Activated CD8-positive, alpha-beta memory T cell treated with anti-CD3 and anti-CD28 coated beads, Interleukin-2, amount 10 ng/mL, durations not matched to agents 7 days and 5 days (primary cell): ENCODE measurements at places on chromosomes 1 and 21.

DNA sequence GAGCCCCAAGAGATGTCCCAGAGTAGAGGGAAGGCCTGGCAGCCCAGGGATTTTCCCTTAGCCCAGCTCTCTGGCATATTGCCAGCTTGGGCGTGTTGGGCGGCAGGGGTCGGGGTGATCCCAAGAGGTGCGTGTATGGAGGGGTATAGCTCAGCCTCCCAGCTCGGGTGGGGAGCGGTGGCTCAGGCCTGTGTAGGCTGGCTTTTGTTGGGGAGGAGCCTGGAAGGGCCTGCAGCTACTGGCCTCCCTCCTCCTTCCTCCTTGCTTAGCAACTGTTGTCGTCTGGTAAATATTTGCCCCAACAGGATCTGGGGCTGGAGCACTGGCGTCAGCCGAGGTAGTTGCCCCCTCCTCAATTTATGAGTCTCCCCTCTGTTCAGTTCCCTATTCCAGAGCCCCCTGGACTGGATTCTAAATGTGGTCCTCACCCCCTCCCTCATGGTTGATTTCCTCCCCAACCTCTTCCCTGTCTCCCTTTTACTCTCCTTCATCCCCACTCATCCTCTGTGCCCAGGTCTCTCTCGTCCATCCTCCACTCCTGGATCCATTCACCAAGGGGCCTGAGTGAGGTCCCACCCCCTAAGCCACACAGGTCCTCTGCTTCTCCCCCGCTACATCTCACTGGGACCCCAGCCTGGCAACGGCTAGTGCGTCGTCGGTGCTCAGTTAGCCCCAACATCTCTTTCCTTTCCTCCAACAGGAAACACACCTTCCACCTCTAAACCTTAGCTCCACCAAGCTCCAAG, 10.3 kb upstream of the LMNA start:
- DNase-seq: no peak

DNA sequence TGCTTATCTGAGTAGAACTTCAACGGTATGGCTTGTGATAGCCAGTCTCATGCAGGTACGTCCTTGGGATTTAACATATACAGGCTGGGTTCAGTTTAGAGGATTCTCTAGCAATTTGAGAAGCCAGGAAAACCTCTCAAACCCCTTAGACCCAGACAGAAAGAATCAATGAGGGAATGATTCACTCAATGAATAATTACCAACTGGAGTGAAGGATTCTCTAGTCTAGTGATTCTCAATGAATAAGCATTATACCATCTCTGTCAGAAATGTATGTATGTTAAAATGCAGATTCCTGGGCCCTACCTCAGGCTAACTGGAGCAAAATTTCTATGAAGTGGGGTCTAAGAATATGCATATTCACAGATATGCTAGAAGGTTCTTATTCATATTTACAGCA, 54.5 kb upstream of the APP start:
- no peak for DNase-seq

GRCh38 chr1:12452262-12452661, 165.7 kb downstream of the DHRS3 start:
- DNase-seq: no peak

GRCh38 chr21:43684424-43684823, 25.1 kb downstream of the RRP1B start:
- DNase-seq: no peak

- no peak for DNase-seq
Observed at GRCh38 chr1:165119086-165119485, 237.4 kb downstream of the LMX1A start.

GRCh38 chr1:187894349-187894748, 1065.6 kb downstream of the PLA2G4A start:
- no peak for DNase-seq

DNA sequence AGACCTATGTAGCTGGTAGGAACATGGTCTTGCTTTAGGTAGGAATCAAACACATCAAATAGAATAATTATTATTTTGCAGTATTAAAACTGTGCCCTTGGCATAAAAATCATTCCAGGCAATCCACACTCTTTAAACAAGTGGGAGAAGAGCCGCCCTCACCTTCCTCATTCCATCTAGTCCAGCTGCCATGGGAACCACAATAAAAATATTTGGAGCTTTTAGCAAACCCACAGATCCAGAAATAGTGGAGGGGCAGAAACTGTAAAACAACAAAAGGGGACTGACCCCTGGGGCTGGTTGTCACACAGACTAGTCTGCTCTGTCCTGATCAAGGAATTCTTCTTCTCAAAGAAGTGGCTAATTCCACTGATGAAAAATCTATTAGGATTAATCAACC, 61.6 kb downstream of the PTPRC start:
- DNase-seq: no peak

DNA sequence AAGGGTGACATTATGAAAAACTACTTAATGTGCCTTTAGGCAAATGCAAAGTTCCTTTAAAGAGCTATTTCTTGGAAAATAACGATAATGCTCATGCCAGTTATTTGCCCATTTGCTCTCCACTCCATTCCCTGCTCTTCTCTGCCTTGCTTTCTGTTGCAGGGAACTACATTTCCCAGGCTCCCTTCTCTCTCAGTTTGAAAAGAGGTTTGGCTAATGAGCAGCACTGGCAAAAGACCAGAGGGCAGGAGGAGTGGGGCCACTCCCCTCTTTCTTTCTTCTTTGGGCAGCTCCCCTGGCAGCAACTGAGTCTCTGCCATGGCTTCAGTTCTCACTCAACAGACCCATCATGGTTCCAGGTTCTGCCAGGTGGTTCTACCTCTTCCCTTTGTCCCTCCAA, 130.5 kb downstream of the RWDD3 start:
- no peak for DNase-seq

- no peak for DNase-seq
Observed at GRCh38 chr1:87733386-87733785, 404.7 kb downstream of the LMO4 start.

DNA sequence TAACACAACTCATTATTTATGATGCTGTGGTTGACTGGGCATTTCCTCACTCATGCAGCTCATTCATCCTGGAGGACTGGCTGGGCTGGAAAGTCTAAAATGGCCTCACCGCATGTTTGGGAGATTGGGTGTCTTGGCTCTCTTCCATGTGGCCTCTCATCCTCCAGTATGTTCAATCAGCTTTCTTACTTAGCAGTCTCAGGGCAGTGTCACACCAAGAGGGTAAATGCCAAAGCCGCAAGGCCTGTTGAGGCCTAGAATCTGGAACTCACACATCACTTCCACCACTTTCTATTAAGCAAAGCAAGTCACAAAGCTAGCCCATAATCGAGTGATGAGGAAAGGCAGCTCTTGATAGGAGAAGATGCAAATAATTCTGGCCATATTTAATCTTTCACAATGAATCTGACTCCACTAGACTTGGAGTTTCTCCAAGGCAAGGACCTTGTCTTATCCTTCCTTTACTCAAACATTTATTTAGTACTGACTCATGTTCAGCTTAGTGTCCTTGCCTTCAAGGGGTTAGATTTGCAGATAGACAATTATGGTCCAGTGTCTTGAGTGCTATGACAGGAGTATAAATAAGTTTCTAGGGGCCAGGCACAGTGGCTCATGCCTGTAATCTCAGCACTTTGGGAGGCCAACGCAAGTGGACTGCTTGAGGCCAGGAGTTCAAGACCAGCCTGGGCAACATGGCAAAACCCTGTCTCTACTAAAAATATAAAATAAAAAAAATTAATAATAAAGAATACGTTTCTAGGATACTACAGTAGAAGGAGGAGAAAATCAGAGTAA, 45.1 kb downstream of the TMEM53 start:
- DNase-seq: no peak

- no peak for DNase-seq
Observed at GRCh38 chr1:246784621-246785493, 60.6 kb downstream of the SCCPDH start.

DNA sequence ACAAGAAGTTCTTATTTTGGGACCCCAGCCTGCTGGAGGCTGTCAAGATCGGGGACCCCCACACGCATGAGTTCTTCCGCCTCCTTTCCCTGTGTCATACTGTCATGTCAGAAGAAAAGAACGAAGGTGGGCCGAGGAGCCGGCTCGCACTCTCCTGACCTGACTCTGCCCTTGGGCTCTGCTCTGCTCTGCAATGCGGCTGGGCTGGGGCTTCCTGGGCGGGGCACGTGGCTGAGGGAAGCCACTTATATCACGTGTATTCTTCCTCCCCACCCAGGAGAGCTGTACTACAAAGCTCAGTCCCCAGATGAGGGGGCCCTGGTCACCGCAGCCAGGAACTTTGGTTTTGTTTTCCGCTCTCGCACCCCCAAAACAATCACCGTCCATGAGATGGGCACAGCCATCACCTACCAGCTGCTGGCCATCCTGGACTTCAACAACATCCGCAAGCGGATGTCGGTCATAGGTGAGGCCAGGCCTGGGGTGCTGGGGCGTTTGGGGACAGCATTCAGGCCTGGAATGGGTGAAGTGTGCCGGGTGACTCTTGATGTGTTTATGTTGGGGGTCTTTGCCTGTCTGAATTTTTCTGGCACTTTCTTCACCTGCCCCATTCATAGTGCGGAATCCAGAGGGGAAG, 17.6 kb downstream of the ATP8B2 start:
- DNase-seq: peak; percentile 93

DNA sequence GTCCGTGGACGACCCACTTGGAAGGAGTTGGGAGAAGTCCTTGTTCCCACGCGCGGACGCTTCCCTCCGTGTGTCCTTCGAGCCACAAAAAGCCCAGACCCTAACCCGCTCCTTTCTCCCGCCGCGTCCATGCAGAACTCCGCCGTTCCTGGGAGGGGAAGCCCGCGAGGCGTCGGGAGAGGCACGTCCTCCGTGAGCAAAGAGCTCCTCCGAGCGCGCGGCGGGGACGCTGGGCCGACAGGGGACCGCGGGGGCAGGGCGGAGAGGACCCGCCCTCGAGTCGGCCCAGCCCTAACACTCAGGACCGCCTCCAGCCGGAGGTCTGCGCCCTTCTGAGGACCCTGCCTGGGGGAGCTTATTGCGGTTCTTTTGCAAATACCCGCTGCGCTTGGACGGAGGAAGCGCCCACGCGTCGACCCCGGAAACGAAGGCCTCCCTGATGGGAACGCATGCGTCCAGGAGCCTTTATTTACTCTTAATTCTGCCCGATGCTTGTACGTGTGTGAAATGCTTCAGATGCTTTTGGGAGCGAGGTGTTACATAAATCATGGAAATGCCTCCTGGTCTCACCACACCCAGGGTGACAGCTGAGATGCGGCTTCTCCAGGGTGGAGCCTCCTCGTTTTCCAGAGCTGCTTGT, 32.4 kb downstream of the PRMT2 start:
- no peak for DNase-seq

DNA sequence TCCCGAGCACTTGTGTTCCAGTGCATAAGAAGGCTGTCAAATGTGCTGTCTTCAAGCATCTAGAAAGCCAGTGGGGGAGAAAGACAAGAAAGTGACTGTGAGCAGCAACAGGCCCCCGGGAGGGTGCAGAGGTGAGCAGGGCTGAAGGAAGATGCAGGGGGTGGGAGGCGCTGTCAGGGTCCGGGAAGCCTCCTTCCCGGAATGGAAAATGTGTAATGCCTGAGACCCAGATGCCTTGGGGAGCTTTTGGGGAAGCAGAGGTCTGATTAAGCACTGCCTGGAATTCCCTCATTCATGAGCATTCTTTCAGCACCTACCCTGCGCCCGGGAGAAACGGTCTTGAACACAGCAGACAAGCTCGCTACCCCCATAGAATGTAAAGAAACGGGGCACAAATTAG, 1.3 kb downstream of the NPHP4 start:
- DNase-seq: no peak

GRCh38 chr1:92443893-92444292, 42.8 kb downstream of the GFI1 start:
- no peak for DNase-seq

DNA sequence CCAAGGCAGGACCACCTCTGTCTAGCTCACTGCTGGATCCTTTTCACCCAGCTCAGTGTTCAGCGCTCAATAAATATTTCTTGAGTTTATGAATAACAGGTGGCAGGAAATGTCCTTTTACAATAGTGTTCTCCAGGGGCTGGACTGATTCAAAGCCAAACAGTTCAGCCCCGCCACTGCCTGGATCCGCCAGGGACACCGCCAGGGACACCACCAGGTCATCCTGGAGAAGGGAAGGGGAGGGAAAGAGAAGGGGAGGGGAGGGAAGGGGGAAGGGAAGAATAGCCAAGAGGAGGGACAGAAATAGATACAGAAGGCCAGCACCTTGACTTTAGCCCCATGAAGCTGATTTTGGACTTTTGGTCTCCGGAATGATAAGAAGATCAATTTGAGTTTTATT, 255.6 kb downstream of the GRIK3 start:
- no peak for DNase-seq

GRCh38 chr1:181647314-181648035, 164.2 kb downstream of the CACNA1E start:
- no peak for DNase-seq

DNA sequence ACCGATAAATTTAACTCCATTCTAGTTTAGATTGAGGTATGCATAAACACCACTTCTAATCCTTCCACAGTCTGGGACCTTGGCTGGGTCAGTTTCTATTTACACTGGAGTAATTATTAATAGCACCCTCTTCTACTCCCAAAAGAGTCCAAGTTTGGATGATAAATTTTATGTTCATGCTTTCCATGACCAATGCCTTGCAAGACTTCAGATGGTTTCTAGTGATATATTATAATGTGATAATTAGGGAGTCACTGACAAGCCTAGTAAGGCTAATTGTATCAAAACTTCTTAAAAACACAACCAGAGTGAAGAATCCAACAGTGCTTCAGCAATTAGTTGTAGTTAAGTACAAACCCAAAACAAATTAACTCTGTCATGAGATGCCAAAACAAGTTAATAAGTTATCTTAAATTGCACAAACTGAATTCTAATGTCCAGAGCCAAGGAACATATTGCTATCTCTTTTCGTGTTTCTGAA, 489.6 kb downstream of the TTLL7 start:
- no peak for DNase-seq

GRCh38 chr1:219813294-219813693, 115.1 kb downstream of the SLC30A10 start:
- no peak for DNase-seq

- DNase-seq: no peak
Observed at GRCh38 chr1:28437924-28438699, 67.7 kb upstream of the RCC1 start.

GRCh38 chr21:24197132-24197643, 1410.1 kb downstream of the MRPL39 start:
- no peak for DNase-seq
